Esophagus muscularis mucosa (tissue), 4 donors: ENCODE measurements at places on chromosomes 1 and 21. TPM values are rescaled to one million over a fixed set of nuclear protein-coding genes. Genes with fewer than 3 reads are reported as not detected.
A peak's percentile ranks its signal among the peaks of the same experiment; 100 is the strongest.

DNA sequence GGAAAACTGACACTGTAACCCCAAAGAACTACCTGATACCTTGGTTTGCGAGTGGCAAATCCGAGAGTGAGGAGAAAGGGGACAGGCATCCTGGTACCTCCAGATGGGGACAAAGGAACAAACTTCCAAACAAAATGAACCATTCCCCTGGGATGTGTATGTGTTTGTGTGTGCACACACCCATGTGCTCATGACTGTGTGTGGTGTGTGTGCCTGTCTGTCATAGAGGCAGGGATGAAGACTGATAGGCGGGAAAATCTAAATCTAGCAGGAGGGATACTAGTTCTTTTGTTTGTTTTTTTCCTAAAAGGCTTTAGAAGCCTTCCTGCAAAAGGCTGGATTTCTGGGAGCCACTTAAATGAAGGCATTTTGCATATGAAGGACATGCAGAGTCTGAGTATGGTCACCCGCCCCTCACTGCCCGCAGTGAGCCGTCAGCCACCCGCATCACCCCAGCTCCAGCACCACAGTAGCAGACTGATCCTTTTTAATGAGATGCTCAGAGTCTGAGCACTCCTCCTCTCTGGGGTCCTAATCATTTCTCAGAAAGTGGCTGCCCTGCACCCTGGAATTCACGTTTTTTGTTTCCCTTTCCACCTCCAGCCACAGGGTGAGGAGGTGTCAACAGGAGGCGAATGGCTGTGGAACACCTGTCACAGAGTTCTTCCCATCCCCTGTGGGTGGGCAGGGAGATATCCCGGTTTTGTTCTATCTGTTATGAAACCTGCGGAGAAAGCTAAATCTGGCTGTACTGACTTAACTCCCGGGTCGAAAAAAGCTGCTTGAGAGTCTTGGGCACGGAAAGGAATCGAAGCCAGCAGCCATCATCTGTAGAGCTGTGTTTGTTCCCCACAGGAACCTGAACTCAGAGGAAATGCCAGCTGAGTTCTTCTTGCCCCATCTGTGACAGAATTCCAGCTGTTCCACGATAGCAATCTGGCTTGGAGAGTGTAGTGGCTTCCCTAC, 34.9 kb downstream of the UTP25 start:
- no peak overlapping the region for H3K27ac ChIP-seq
- no peaks in the 10 kb centered on the region for H3K4me1 ChIP-seq
- no peak overlapping the region for H3K4me3 ChIP-seq

The CNIH3 gene
- total RNA-seq: 0.42 TPM

DNA sequence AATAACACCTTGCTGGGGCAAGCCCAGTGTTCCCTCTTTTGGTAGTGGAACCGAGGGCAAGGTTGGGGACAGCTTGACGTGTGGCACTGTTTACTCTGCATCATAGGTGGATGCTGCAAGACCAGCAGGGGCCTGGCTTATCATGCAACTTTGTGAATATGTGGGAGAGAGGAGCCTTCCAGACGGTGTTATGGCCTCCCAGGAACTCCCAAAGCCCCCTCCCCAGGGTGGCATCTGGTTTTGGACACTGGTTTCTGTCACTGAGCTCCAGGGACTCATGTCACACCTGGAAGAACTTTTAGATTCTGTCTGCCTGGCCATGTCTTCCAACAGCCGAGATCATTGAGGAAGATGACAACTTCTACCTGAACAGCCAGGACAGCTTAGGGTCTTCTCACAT, 1.4 kb upstream of the TLR5 start:
- no peak overlapping the region for H3K27ac ChIP-seq
- no peak for DNase-seq
- no peaks in the 10 kb centered on the region for H3K27me3 ChIP-seq
- no peaks in the 10 kb centered on the region for H3K36me3 ChIP-seq

- no peaks in the 10 kb centered on the region for H3K36me3 ChIP-seq
- no peak overlapping the region for H3K27ac ChIP-seq
- H3K4me3 ChIP-seq: no peak overlapping the region
- H3K27me3 ChIP-seq: no peaks in the 10 kb centered on the region
- H3K4me1 ChIP-seq: peaks cover 20% of the 10 kb centered on the region
Measured at GRCh38 chr1:55445416-55445815, 230.3 kb upstream of the USP24 start.

- no peak overlapping the region for H3K27ac ChIP-seq
- H3K27me3 ChIP-seq: no peaks in the 10 kb centered on the region
- H3K4me3 ChIP-seq: no peak overlapping the region
- H3K4me1 ChIP-seq: no peaks in the 10 kb centered on the region
- no peak for DNase-seq
Measured at GRCh38 chr1:194813096-194813495, 1626.7 kb upstream of the B3GALT2 start.

The SAMD13 gene
- total RNA-seq: not detected

- no peaks in the 10 kb centered on the region for H3K36me3 ChIP-seq
- no peak overlapping the region for H3K27ac ChIP-seq
- no peak overlapping the region for H3K4me3 ChIP-seq
- no peaks in the 10 kb centered on the region for H3K27me3 ChIP-seq
- no peak for DNase-seq
Measured at GRCh38 chr1:115790356-115790755, 21.8 kb upstream of the CASQ2 start.

The AMY2A gene
- total RNA-seq: not detected

DNA sequence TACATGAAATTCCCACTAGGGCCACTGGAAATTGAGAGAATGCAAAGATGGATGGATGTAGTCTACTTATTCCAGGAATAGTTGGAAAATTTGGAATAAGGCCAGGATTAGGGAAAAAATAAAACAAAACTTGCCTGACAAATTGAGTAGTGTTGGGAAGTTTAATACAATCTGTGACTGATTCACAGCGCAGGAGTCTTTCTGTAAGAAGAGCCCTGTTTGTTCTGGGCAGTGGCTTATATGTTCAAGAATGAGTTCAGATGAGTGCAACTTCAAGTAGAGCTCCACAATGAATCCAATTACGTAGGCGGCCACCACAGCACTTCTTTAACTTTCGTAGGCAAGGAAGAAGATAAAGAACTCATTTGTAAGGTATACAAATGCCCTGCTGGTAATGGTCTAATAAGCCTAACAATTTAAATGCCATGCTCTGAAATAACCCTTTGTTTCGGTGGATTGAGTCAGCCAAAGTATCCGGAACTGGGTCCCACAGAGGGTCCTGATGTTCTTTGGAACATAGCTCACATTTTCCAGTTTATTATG, 47.1 kb upstream of the KCNE1 start:
- H3K4me3 ChIP-seq: no peak overlapping the region
- peak overlapping the region; percentile 25 for H3K27ac ChIP-seq
- H3K4me1 ChIP-seq: peaks cover 9% of the 10 kb centered on the region
- no peaks in the 10 kb centered on the region for H3K36me3 ChIP-seq
- H3K27me3 ChIP-seq: no peaks in the 10 kb centered on the region

The FAM3B gene
- total RNA-seq: 0.45 TPM

The CHIA gene
- total RNA-seq: not detected

DNA sequence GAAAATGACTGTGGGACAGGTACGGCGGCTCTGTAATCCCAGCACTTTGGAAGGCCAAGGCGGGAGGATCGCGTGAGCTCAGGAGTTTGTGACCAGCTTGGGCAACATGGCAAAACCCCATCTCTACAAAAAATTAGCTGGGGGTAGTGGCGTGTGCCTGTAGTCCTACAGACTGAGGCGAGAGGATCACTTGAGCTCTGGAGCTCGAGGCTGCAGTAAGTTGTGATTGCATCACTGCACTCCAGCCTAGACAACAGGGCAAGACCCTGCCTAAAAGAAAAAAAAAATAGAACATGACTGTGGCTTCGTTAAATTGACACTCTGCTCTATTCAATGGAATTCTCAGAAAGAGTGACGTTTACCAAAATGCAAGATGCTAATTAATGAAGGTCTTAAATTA, 3.9 kb upstream of the DBT start:
- DNase-seq: no peak
- H3K4me3 ChIP-seq: no peak overlapping the region
- peaks cover 3% of the 10 kb centered on the region for H3K4me1 ChIP-seq
- H3K27ac ChIP-seq: no peak overlapping the region
- H3K27me3 ChIP-seq: peaks cover 3% of the 10 kb centered on the region

- H3K36me3 ChIP-seq: no peaks in the 10 kb centered on the region
- no peaks in the 10 kb centered on the region for H3K27me3 ChIP-seq
- no peak overlapping the region for H3K27ac ChIP-seq
- H3K4me1 ChIP-seq: peaks cover 72% of the 10 kb centered on the region
- no peak overlapping the region for H3K4me3 ChIP-seq
- no peak for DNase-seq
Measured at GRCh38 chr1:45679123-45679522, 7.2 kb downstream of the GPBP1L1 start.

The GPR153 gene
- 11.0 TPM for total RNA-seq
